HS-5 (cell line): ENCODE measurements at places on chromosomes 4 and X.

- no peak for DNase-seq
Observed at GRCh38 chrX:150772150-150772970, 79.2 kb downstream of the MTMR1 start.

GRCh38 chrX:149937871-149938426 lies 342 bp downstream of the EOLA2 start:
- no peak for DNase-seq

GRCh38 chr4:7995135-7995534 lies 55.5 kb upstream of the AFAP1 start:
- DNase-seq: no peak

DNA sequence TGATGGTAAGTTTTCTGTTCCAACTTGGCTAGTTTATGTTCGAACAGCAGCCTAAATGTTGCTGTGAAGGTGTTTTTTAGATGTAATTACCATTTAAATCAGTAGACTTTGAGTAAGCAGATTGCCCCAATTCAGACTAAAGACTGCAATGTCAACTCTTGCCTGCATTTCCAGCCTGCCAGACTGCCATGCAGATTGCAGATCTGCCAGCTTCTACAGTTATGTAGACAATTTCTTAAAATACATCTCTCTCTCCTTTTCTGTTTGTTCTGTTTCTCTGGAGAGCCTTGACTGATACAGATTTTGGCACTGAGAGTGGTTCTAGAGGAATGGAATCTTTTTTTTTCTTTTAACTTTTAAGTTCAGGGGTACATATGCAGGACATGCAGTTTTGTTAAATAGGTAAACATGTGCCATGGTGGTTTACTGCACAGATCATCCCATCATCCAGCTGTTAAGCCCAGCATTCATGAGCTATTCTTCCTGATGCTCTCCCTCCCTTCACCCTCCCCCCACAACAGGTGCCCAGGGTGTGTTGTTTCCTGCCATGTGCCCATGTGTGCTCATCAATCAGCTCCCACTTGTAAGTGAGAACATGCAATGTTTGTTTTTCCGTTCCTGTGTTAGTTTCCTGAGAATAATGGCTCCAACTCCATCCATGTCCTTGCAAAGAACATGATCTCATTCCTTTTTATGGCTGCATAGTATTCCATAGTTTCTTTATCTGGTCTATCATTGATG lies 227.8 kb downstream of the CPE start:
- DNase-seq: no peak

DNA sequence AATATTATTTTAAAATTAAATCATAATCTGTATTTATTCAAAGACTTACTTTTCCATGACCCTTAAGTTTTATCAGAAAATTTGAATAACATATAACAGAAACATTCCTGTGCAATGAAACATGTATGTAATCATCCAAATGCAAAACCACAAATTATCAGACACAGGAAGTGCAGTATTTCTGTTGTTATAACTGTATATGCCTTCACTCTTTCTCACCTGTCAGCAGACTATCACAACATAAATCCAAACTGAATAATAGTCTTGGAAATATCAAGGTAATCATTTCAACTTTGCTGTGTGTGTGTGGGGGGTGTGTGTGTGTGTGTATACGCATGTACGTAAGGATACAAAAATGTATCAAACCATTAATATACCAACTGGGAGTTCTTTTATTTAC lies 285.9 kb downstream of the SLC7A11 start:
- DNase-seq: no peak

- no peak for DNase-seq
Observed at GRCh38 chr4:144647095-144647561, 1.2 kb downstream of the HHIP start.

GRCh38 chr4:4866124-4866865 lies 6.8 kb downstream of the MSX1 start:
- no peak for DNase-seq

GRCh38 chr4:20754036-20754435 lies 53.8 kb downstream of the PACRGL start:
- DNase-seq: no peak

DNA sequence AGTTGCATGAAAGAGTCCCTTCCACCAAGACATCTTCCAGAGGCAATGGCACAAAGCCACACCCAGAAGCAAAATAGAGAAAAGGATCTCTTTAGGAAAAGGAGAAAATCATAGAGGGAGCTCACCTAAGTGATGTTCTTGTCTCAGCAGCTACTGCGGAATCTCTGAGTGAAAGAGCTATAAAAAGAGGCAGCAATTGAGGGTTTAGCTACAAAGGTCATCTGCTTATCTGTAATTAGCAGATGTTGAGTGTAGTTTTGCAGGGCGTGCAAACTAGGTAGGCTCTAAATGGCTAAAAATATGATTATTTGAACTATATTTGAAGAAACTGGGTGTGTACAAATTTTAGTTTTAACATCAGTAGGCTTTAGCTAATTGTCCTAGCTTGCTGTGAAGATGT lies 276.0 kb downstream of the HS3ST1 start:
- no peak for DNase-seq

- DNase-seq: peak; percentile 33
Observed at GRCh38 chr4:127505203-127505602, 127.6 kb upstream of the INTU start.

DNA sequence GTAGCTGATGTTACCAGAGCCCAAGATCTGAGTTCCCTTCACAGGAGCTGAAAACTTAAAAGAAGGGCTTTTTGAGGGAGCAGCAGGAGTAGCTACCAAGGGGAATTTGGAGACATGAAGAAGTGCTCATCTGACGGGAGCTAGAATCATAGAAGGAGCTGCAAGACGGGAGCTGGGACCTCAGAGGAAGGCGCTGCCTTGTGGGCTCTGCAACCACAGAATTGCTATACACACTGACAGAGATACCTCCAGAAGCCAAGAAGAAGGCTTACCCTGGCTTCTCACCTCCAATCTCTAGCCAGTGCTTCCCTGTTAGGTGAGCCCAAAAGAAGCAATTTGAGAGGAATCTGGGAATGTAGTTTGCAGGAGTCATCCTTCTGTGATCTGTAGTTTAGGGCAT lies 35.9 kb downstream of the DCAF8L2 start:
- DNase-seq: no peak

- DNase-seq: no peak
Observed at GRCh38 chrX:94058728-94059382, 384.8 kb downstream of the FAM133A start.

GRCh38 chr4:83231620-83232076 lies 53.0 kb downstream of the COQ2 start:
- no peak for DNase-seq

GRCh38 chrX:107450823-107451509 lies 1.5 kb downstream of the FRMPD3 start:
- DNase-seq: no peak

DNA sequence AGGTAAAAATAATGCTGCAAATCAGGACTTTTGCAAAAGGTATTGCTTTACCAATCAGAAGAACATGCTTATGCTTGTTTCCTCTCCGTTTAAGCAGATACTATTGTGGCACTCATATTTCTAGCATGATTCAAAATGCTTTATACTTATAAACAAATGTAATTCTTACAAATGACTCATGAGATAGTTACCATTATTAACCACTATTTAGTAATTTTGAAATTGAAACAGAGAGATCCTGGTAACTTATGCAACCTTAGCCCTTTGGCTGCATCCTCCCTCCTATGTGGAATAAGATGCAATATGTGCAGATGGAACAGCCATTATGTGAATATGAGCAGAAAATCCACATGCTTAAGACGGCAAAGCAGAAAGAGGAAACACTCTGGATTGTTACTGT lies 164.7 kb downstream of the PCDH18 start:
- peak; percentile 51 for DNase-seq

DNA sequence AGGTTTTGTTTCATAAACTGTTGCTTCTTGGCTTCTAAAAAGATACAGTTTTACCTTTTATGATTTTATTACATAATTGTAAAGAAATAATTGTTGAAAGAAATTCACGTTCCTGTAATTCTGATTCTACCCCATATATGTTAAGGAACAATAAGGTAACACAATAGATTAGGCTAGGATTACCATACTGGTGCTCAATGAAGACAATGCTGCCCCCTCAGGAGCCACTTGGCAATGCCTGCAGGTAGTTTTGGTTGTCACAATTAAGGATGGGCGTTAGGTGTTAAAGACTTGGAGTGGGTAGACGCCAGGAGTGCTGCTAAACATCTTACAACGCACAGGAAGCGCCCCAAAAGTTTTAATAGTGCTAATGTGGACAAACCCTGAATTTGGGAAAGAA lies 133.2 kb downstream of the NLGN4X start:
- no peak for DNase-seq

GRCh38 chr4:10504570-10505179 lies 47.4 kb upstream of the ZNF518B start:
- no peak for DNase-seq

DNA sequence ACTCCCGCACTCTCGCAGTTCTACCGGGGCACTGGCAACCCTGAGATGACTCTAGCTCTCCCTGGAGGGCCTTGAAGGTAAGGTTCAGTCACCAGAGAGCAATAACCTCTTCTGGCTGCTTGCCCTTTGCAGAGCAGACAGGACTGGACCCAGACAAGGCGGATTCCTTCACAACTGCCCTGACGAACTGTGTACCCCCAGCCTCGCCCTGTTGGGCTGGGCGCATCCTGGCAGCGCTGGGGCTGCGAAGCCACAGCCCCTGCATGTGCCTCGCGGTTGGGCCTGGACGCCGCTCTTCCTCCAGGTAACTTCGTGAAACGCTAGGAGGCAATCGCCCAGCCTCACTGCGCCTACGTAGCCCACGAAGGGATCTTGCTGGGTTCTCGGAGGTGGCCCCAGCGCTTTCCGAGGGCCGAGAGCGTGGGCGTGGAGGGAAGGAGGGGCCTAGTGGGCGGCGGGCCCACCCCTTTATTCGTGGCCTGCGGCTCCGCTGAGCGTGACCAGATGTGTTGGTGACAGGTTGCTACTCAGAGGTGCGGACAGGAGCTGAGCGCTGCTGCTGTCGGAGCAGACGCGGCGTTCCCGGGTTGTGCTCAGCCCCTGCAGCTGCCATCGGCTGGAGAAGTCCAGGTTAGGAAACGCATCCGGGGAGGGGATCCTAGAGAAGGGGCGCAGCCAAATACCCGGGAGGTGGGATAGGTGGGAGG lies 1.9 kb upstream of the MAMLD1 start:
- DNase-seq: no peak

- no peak for DNase-seq
Observed at GRCh38 chr4:87851953-87852352, 19.2 kb downstream of the MEPE start.

- no peak for DNase-seq
Observed at GRCh38 chr4:121182296-121182695, 18.2 kb upstream of the TNIP3 start.

DNA sequence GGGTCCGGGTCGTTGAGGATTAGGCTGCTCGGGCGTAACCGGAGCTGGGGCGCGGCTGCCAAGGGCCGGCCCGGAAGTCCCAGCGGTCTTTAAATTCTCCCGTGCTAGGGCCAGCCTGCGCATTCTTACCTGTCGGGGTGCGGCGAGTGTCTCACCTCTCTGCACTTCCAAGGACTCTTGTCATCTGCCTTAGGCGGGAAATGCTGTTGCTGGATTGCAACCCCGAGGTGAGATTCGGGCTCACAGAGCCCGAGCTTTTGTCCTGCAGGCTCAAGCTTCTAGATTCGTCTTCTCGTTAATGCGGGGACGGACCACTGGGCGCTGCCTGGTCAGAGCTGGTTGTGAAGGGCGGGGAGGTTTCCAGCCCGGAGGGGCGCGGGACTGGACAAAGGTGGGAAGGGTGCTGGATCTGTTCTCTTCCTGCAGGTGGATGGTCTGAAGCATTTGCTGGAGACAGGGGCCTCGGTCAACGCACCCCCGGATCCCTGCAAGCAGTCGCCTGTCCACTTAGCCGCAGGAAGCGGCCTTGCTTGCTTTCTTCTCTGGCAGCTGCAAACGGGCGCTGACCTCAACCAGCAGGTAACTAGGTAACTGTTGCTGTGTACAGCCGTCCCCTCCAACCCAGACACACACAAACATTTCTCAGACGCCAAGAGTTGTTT lies at the start of gene ANKRD37:
ANKRD37 (plus strand) TSS at position 118 of the 662 bp plus-strand sequence; CDS start at position 201, 83 bp downstream.
- no peak for DNase-seq

GRCh38 chr4:186807808-186808629 lies 84.4 kb upstream of the FAT1 start:
- DNase-seq: no peak

GRCh38 chrX:49856819-49857218 lies 22.5 kb upstream of the USP27X start:
- DNase-seq: no peak

GRCh38 chr4:35525192-35525978 lies 718.9 kb downstream of the ARAP2 start:
- DNase-seq: no peak
